Effector memory CD8-positive, alpha-beta T cell (primary cell): ENCODE measurements at places on chromosomes 1 and 21.

DNA sequence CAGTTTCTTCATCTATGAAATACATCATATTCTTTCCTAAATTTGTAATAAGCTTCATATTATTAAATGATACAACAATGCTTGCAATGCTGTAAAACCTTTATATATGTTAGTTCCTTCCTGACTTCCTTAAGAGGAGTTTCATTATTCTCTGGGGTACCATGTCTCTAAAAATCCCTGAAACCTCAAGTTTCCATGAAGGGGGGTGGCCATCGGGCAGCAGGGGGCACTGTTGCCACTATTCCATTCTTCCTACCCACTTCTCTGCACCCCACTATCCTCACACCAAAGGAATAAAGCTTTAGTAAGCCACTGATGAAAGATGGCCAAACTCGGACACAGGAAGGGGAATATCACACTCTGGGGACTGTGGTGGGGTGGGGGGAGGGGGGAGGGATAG, 9.0 kb upstream of the DMRTB1 start:
- DNase-seq, result no peak

DNA sequence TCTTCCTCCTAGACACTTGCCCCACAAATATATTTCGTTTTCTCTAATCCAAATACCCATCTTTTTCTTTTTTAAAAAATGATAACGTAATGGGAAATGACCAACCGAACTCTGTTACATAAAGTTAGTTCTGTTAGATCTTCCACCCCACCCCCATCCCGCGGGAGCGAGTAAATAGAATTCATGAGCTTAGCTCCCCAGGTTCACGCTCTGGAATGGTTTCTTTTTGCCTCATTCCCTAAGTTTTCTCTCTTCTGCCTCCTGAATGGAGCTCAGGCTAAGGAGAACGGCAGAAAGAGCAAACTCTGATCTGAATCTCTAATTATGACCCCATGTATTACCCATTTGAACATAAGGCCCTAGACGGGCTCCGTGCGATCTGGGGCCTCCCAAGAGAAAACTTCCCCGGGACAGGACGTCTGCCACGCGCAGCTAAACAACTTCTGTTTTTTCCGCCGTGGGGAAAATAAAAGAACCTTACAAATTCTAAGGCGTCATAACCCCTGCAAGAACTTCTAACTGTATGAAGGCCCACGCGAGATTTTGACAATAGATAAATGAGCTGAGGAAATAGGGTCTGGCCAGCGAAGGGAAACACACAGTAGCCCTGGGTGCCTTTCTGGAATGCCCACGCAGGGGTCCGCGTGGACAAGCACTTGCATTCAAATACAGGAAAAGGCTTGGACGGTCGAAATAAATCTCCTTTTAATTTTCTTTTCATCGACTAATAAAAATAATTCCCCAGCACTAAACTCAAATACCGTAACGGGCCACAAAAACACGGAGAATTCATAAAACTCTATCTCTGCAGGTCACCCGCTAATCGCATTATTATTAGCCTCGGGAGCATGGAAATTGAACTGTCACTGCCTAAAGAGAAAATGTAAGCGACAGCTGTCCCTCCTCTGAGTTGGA, 2.2 kb downstream of the TBX15 start:
- DNase-seq, result no peak

GRCh38 chr1:203149188-203149840, 21.8 kb downstream of the ADORA1 start:
- no peak for DNase-seq

DNA sequence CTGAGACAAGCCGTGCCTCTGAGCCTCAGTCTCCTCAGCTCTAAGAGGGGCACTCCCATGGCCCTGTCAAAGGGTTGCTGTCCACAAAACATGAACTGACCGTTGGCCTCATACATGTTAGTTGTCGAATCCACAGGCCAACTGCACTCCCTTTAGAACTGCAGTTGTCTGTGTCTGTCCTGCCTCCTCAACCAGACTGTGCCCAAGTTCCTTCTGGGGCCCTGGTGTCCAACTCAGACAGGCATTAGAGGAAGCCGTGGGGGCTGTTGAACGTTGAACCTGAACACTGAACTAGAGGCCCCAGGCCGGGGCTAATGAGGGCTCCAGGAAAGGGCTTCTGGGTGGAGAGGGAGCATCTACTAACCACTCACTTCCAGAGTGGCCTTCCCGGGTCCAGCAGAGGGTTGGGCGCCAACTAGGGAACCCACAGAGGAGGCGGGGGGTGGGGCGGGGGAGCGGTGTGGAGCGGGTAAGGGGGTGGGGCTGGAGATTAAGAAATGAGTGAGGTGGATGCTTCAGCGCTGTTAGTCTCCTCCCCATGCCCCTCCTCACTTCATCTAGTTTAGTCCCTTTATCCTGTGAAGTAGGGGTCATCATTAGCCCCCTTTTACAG, at the start of gene RAB42:
RAB42 (plus strand) TSS at position 558 of the 613 bp plus-strand sequence. CDS start 247 bp downstream, outside the sequence.
- no peak for DNase-seq

DNA sequence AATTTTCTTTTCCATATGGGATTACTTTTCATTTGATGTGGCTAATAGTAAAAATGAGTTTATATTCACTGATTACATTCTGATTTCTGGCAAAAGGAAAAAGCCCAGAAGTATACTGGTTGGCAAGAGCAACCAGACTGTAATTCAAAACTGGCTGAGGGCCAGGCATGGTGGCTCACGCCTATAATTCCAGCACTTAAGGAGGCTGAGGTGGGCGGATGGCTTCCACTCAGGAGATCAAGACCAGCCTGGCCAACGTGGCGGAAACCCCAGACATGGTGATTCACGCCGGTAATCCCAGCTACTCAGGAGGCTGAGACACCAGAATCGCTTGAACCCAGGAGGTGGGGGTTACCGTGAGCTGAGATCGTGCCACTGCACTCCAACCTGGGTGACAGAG, 14.5 kb downstream of the SYT11 start:
- DNase-seq, result no peak

- no peak for DNase-seq
Measured at GRCh38 chr1:79519084-79519760, 512.7 kb upstream of the ADGRL4 start.

- DNase-seq, result no peak
Measured at GRCh38 chr1:159009287-159009686, 420 bp upstream of the IFI16 start.

DNA sequence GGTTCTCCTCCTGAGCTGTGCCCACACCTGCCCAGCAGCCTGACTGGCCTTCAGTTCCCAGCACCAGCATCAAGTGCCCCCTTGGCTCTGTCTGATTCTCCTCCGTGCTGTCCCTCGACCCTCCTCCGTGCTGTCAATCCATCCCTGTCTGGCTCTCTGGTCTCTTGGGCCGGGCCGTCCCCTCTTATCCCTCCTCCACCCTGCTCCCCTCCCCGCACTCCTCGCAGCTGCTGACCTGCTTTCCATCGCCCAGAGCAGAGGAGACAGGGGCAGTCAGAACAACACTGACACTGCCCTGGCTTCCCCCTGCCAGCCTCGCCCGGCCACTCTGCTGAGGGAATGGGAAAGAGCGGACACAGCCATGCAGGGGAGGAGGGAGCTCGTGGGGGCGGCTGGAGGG, 267.4 kb downstream of the CAMTA1 start:
- DNase-seq, result no peak

- no peak for DNase-seq
Measured at GRCh38 chr1:223246476-223247112, 103.5 kb upstream of the TLR5 start.

DNA sequence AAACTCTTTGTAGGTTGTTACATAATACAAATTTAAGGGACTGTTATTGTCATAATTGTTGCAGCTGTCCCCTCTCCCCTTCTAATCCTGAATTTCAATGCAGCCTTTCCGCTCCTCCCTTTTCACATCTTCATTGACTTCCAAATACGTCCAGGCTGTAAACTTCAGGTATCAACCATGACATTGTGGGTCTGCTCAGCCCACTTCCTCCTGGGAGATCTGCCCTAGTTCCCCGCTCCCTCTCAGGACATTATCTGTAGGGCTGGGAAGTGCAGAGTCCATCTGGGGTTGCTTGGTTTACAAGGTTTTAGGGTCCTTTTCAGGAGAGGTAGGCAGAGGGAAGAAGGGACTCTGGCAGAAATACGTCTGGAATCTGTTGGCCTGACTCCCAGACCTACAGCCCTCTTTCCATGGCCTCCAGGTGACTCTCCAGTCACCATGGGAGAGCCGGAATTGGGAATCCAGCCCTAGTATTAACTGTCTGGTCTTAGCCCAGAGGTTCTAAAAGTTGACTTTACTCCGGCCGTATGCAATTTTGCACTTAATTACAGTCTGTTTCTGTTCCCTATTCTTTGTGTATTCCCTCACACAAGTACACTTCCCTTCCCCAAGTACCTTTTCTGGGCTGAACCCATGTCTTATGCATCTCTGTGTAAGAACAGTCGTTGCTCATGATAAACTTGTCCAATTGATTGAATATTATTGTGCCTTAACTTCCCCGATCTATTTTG, 4.7 kb upstream of the DENND2D start:
- no peak for DNase-seq
